ENCODE measurements at places on chromosomes 7 and 10. TPM values are rescaled to one million over a fixed set of nuclear protein-coding genes. Genes with fewer than 3 reads are reported as not detected.

The OR2A7 gene
- 12.3 TPM for total RNA-seq

The OPN4 gene
- total RNA-seq, result not detected

The ZNF775 gene
- 3.7 TPM for total RNA-seq

The NODAL gene
- total RNA-seq, result not detected

The WEE2 gene
- 0.06 TPM for total RNA-seq

The MTERF1 gene
- total RNA-seq, result 14.6 TPM

DNA sequence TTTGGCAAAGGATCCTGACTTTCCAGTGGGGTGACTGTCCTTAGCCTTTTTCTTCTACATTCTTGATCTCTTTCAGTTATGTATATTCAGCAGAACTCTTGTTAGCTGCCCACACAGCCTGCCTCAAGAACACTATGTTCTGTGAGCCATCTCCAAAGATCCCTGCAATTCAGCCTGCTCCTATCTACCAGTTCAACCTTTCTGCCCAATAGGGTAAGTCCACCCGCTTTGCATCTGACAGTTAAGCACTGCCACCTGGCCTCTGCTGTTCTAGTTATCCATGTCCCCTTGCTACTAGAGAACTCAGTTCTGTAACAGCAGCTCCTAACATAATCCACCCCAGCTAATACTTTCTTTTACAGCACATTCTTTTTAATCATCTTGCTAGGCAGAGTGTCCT lies 13.5 kb downstream of the OR9A2 start:
- no peak overlapping the region for H3K4me3 ChIP-seq
- H3K27me3 ChIP-seq, result no peaks in the 10 kb centered on the region
- no peak overlapping the region for H3K27ac ChIP-seq
- no peak for DNase-seq

- DNase-seq, result peak; percentile 97
- peak overlapping the region; percentile 79 for H3K4me3 ChIP-seq
Measured at GRCh38 chr7:13990319-13990983, 985 bp upstream of the ETV1 start.

- H3K4me1 ChIP-seq, result peaks cover 2% of the 10 kb centered on the region
- DNase-seq, result no peak
- H3K36me3 ChIP-seq, result no peaks in the 10 kb centered on the region
- no peak overlapping the region for H3K27ac ChIP-seq
Measured at GRCh38 chr7:29017713-29018112, 59.6 kb upstream of the TRIL start.

GRCh38 chr7:49703881-49704280 lies 69.6 kb upstream of the VWC2 start:
- DNase-seq, result no peak
- H3K36me3 ChIP-seq, result no peaks in the 10 kb centered on the region
- H3K4me3 ChIP-seq, result no peak overlapping the region
- no peaks in the 10 kb centered on the region for H3K4me1 ChIP-seq
- no peak overlapping the region for H3K27ac ChIP-seq

GRCh38 chr7:44470628-44471245 lies 19.7 kb downstream of the NUDCD3 start:
- H3K4me3 ChIP-seq, result no peak overlapping the region
- H3K36me3 ChIP-seq, result peaks cover 3% of the 10 kb centered on the region
- peaks cover 31% of the 10 kb centered on the region for H3K4me1 ChIP-seq
- no peak for DNase-seq
- H3K27ac ChIP-seq, result no peak overlapping the region

- H3K27ac ChIP-seq, result peak overlapping the region; percentile 73
- H3K27me3 ChIP-seq, result no peaks in the 10 kb centered on the region
- peaks cover 10% of the 10 kb centered on the region for H3K4me1 ChIP-seq
- H3K36me3 ChIP-seq, result peaks cover 14% of the 10 kb centered on the region
- DNase-seq, result peak; percentile 84
Measured at GRCh38 chr7:127588697-127589482, 679 bp downstream of the ARF5 start.

- peak; percentile 83 for DNase-seq
- H3K4me1 ChIP-seq, result no peaks in the 10 kb centered on the region
- H3K36me3 ChIP-seq, result no peaks in the 10 kb centered on the region
Measured at GRCh38 chr7:43196379-43196778, 83.9 kb downstream of the HECW1 start.

DNA sequence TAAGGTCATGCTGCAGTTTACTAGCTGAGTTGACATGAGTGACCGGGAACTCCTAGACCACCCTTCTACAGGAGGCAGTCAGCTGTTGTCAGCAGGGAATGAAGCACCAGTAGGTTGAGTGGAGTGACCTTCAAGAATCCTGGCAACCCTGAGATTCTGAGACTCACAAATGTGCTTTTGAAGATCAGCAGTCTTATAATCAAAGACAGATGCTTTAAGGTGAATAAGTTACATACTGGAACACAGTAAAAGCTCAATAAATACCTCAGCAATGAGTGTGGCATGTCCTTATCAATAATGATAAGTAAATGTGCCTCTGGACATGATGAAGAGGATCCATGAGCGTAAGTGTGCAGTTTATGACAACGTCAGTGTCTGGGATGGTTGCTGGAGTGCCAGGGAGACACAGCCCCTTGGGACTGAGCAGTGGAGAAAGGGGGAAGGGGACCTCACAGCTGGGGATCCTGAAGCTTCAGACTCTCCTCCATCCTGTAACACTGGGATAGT lies 11.9 kb upstream of the OR6V1 start:
- no peak for DNase-seq
- no peak overlapping the region for H3K27ac ChIP-seq

DNA sequence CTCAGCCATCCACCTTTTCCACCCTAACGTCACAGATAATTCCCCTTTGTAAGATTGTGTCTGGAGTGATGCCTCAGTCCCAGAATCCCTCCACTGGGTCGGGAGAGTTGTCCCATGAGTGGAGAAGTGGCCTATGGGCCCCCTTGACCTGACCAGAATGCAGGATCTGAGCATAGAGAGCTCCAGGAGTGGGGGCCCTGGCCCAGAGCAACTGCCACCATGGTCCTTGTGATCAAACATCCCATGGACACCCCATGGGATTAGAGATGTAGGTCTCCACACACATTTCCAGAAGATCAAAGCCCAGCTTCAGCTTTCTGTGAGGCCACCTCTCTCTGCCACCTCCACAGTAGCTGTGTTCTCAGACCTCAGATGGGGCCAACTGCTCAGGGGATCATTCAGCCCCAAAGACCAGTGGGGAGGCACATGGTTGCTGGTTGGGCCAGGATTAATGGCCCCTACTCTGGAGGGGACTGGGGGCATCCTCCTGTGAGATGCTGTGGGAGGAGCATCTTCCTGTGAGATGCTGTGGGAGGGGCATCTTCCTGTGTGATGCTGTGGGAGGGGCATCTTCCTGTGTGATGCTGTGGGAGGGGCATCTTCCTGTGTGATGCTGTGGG lies 28.5 kb upstream of the DPYSL4 start:
- H3K36me3 ChIP-seq, result no peaks in the 10 kb centered on the region
- no peaks in the 10 kb centered on the region for H3K27me3 ChIP-seq
- H3K4me3 ChIP-seq, result no peak overlapping the region
- no peaks in the 10 kb centered on the region for H3K4me1 ChIP-seq
- no peak overlapping the region for H3K27ac ChIP-seq
- no peak for DNase-seq

DNA sequence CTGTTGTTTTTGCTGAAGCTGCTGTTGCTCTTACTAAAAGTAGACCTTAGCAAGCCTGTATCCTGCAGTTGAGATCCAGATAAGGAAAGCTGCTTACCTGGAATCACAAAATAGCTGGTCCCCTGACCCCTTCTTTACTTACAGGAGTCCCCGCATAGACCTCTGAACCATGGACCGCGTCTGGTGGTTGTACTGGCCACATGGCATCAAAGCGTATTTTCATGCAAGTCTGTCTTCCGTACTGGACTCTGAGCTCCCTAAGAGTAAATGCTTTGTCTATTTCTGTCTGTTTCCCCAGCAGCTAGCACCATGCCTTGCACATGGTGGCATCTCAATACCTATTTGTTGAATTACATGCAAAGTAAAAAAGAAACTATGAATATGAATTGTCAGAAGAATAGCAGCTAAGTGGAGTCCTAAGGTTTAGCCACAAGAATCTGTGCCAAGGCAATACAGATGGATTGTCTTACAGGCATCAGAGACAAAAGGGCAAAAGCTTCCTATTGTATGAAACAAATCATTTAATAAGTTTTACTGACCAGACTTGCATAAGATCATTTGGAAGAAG lies 159.2 kb downstream of the PAXIP1 start:
- H3K36me3 ChIP-seq, result no peaks in the 10 kb centered on the region
- no peak for DNase-seq
- no peaks in the 10 kb centered on the region for H3K4me1 ChIP-seq
- H3K27me3 ChIP-seq, result no peaks in the 10 kb centered on the region
- no peak overlapping the region for H3K27ac ChIP-seq
- H3K4me3 ChIP-seq, result no peak overlapping the region

DNA sequence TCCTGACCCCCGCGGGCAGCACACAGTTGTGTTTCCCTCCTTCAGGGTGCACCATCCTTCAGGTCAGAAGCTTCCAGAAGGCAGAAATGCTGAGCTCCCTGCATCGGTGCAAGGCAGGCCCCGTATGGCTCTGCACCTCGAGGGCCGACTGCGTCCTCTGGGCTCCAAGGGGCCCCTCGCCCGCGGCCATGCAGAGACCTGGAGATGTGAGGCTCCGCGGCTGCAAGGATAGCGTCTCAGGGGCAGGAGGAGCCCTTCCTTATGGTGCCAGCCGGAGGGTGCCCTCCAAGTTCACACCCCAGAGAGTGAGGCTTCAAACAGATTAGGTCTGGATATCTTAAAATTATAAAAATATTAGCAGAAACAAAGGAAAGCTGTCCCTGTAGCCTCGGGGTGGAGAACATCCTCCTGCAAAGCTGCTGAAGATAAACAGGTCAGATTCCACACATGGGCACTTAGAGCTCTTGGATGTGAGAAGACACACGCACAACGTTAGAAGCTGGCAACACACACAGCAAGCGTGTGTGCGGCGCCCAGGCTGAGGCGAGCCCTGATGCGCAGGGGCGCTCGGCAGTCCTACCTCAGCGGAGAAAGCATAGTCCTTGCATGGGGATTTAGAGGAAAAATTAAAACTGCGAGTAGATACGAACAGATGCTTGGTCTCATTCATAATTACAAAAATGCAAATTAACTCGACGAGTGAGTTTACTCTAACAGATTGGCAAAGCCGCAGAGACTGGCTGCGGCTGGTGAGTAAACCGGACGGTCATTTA lies 20.4 kb downstream of the KNDC1 start:
- H3K27ac ChIP-seq, result no peak overlapping the region
- no peaks in the 10 kb centered on the region for H3K4me1 ChIP-seq
- no peak for DNase-seq
- no peak overlapping the region for H3K4me3 ChIP-seq
- no peaks in the 10 kb centered on the region for H3K36me3 ChIP-seq
- peaks cover 2% of the 10 kb centered on the region for H3K27me3 ChIP-seq

DNA sequence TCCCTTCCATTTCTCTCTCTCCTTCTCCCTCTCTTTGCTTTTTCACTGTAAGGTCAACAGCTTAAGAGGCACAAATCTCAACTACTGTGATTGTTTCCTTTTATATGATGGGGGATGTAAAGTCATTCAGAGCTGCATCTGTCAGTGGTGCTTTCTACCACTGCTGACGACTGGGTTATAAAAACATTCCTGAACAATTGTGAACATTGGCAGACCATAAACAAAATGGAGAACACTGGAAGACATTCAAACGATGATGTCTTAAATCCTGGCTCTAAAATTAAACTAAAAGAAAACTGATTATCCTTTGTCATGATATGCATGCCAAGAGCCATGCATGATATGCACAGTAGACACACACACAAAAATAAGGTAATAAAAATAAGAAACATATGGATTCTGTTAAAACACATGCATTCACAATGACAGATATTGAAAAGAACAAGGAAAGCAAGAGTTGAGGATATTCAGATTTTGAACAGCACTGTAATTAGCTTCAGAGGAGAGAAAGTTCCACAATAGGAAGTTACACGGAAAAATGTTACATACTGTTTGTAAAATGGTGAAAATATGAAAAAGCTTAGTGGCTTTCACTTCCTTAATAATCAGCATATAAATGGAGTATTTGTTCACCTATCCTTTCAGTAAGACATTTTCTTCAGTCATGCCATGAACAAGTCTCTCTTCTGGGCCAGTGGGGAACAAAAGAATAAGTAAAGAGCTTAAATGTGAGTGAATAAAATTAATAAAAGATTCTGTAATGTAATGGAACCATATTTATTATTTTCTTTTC lies 89.2 kb downstream of the RNLS start:
- no peak overlapping the region for H3K27ac ChIP-seq
- H3K4me3 ChIP-seq, result no peak overlapping the region
- no peaks in the 10 kb centered on the region for H3K4me1 ChIP-seq
- no peak for DNase-seq
- no peaks in the 10 kb centered on the region for H3K36me3 ChIP-seq

- H3K27me3 ChIP-seq, result no peaks in the 10 kb centered on the region
- no peaks in the 10 kb centered on the region for H3K4me1 ChIP-seq
- no peaks in the 10 kb centered on the region for H3K36me3 ChIP-seq
- DNase-seq, result no peak
Measured at GRCh38 chr7:4168541-4168940, 513.6 kb upstream of the FOXK1 start.

- no peak overlapping the region for H3K4me3 ChIP-seq
- no peaks in the 10 kb centered on the region for H3K36me3 ChIP-seq
Measured at GRCh38 chr7:69640216-69640615, 41.9 kb downstream of the AUTS2 start.

GRCh38 chr10:30728766-30729165 lies 99.2 kb upstream of the LYZL2 start:
- no peak overlapping the region for H3K4me3 ChIP-seq
- H3K4me1 ChIP-seq, result no peaks in the 10 kb centered on the region
- no peaks in the 10 kb centered on the region for H3K27me3 ChIP-seq
- H3K36me3 ChIP-seq, result no peaks in the 10 kb centered on the region
- no peak overlapping the region for H3K27ac ChIP-seq

DNA sequence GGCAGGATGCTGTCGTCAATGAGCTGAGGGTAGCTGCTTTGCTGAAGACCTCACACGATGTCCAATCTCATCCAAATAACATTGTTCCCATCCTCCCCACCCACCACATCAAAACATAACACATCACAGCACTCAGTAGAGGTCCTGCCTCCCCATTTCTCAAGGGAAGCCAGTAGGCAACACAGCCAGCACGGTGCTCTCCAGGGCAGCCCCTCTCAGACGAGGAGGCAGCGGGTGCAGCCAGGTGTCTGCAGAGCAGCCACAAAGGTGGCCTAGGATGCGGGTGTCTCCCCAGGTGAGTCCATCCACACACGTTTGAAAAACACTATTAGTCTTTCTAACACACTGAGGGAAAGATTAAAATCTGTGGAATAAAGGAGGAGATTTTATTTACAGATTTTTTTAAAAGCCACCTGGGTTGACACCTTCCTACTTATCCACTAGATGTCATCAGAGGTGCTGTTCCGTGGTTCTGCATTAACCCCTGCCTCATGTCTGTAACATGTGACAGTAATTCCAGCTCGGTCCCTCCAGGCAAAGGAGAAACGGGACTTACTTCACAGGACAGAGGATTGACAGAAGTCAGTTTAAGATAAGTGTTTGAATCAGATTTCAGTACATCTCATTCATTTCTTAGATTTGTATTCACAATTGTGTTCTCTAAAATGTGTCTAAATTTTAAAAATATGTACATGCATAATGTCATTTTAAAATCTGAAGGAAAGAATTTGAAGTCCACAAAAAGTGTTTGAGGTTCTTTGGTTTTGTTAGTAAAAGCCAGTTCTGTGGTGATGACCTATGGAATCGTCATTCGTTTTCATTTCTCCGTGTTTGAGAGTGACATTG lies 68.0 kb downstream of the LANCL2 start:
- H3K4me3 ChIP-seq, result no peak overlapping the region
- H3K27me3 ChIP-seq, result no peaks in the 10 kb centered on the region
- DNase-seq, result no peak
- no peaks in the 10 kb centered on the region for H3K36me3 ChIP-seq
- H3K4me1 ChIP-seq, result no peaks in the 10 kb centered on the region
